ENCODE measurements at places on chromosomes 11 and 22. TPM values are rescaled to one million over a fixed set of nuclear protein-coding genes. Genes with fewer than 3 reads are reported as not detected.

The PTPN5 gene
- total RNA-seq = 4.8 TPM

GRCh38 chr11:105179542-105180278, 40.1 kb upstream of the CARD18 start:
- no peak for DNase-seq

The DLG2 gene
- 9.8 TPM for total RNA-seq

GRCh38 chr11:94664346-94664745, 97.2 kb downstream of the PIWIL4 start:
- DNase-seq = no peak

DNA sequence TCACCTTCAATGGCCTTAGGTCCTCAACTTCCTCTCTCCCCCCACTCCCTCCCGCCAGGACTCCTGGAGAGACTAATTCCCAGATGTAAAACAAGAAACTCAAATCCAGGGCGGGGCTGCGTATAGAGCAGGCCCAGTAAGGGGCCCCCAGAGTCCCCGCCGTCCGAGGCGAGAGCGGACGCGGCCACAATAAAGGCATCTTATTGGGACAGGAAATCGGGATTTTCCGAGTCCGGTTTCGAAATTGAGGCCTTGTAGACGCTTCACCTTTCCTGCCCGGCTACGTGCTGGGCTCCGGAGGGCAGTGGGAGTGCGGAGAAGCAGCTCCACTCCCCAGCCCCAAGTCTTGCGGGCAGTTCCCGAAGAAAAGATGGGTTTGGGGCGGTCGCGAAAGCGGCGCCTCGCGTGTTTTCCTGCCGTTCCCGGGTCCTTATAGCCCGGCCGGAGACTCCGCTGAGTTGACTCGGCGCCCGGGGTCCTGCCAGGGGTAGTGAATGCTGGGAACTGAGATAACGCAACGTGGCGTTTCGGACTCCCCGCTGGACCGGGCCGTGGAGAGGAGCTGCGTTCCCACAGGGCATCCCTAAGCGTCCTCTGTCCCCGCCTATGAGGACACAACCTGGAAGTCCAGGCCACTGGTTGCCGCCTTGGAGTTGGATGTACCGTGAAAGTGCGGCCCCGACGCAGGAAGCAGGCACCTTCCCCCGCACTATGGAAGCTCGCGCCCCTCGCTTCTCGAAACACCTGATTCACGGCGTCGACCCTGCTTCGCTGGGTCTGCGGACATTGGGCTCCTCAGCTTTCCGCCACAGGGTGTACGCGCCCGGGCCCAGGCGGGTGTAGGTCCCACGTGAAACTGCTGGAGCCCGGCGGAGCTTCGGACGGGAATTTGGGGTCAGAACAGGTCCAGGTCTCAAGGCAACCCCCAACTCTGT, 4.8 kb upstream of the CHRM1 start:
- no peak for DNase-seq

DNA sequence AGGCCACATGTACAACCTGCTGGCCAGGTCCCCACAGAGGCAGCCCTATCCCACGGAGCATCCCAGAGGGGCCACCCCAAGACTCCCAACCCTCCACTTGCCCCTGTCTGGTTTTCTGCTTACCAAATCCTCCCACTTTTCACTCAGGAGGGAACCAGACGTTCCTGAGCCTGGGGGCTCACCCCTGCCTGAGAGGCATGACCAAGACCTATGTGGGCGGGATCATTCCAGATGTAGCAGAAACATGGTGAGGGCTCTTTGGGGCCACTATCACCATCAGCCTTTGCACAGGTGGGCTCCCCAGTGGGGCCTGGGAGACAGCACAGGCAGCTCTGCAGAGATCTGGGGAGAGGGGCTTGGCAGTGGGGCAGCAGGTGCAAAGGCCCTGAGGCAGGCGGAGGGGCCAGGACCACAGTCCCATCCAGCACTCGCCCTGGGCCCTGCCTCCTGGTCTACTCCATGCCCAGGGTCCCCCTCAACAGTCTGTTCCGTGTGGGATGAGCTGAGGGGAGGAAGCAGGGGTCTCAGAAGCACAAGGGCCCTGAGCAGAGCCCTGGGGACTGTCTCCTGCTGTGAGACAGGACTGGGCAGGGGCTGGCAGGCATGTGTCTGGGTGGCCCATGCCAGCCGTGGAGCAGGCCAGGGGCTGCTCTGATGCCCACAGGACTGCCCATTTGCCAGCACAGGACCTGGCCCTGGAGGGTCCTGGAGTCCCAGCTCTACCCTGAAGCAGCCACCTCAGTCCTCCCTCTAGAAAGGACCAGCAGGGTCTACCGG, 9.4 kb downstream of the PIM3 start:
- no peak for DNase-seq

DNA sequence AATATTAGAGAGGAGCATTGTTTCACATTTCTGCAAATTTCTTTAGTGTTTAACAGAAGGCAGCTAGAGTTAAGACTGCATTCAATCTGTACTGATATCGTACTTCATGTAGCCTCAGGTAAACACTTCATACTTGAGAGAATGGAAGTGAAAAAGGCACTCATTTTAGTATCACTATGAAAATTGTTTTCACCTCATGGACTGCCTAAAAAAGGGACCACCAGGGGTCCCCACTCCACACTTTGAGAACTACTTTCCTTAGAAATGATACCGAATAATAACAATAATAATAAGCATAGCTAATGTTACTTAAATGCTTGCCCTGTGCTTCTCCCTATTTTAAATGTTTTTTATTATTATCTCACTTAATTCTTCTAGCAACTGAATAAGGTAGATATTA, 95.1 kb downstream of the BLID start:
- DNase-seq = no peak

The WNT7B gene
- total RNA-seq = 7.5 TPM

GRCh38 chr22:25690798-25691197, 51.2 kb upstream of the MYO18B start:
- no peak for DNase-seq

- DNase-seq = no peak
Observed at GRCh38 chr11:34585304-34585734, 35.6 kb upstream of the EHF start.

- DNase-seq = no peak
Observed at GRCh38 chr11:122593473-122594420, 61.8 kb upstream of the UBASH3B start.

- no peak for DNase-seq
Observed at GRCh38 chr11:2301631-2302305, at the start of the genes C11orf21 and TSPAN32. Gene C11orf21 (minus strand): TSS chr11:2301918. CDS start chr11:2301808, 110 bp downstream. Gene TSPAN32 (plus strand): TSS chr11:2302013. CDS start chr11:2302150, 137 bp downstream.

- DNase-seq = no peak
Observed at GRCh38 chr11:57155838-57156607, 25.7 kb upstream of the LRRC55 start.

The UPK3A gene
- 12.6 TPM for total RNA-seq

The TRIM49 gene
- total RNA-seq = not detected

- no peak for DNase-seq
Observed at GRCh38 chr22:20577549-20577975, 70.2 kb downstream of the MED15 start.

The SCN4B gene
- 5.6 TPM for total RNA-seq

The POU2AF1 gene
- total RNA-seq = 0.74 TPM

DNA sequence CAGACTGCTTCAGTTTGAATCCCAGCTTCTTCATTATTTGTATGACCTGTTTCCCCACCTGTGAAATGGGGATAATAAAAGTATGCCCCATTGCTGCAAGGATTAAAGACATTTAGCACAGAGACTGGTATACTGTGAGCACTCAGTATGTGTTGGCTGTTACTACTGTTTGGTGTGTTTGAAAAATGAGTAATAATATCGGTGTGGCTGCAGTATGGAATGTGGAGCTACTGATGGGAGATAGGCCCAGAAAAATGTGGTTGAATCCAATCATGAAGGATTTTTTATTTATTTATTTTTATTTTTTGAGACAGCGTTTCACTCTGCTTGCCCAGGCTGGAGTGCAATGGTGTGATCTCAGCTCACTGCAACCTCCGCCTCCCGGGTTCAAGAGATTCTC, 9.1 kb upstream of the C1QTNF4 start:
- DNase-seq = no peak

The SAMM50 gene
- 43.2 TPM for total RNA-seq

DNA sequence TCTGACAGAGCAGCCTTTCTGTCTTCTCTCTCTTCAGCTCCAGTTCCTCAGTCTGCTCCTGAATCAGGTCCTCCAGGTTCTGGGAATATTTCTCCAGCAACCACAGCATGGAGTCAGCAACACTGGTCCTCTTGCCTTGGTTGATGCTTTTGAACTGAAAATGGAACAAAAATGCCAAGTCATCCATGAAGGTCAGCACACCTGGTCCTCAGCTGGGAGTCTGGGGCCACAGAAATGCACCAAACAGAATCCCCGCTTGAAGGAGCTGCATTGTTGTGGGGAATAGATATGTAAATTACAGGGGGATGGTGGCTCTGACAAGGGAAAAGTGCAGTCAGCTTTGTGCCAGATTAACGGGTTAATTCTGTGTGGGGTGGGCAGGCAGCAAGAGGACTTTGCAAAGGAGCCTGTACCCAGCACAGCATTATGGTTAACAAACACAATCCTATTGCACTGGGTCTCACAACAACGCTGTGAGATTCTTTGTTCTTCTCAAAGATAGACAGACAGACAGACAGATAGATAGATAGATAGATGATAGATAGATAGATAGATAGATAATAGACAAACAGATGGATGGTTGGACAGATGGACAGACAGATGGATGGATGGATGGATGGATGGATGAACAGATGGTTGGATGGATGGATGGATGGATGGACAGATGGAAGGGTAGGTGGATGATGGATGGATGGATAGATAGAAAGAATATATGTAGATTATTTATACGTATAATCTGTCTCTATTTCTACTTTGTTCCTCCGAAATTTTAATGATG, 33.8 kb upstream of the LRRC32 start:
- no peak for DNase-seq

- DNase-seq = no peak
Observed at GRCh38 chr11:104731890-104732289, 166.4 kb downstream of the CASP12 start.

- DNase-seq = no peak
Observed at GRCh38 chr11:126747315-126747714, 253.3 kb downstream of the KIRREL3 start.

- DNase-seq = no peak
Observed at GRCh38 chr11:116736763-116737162, 36.0 kb downstream of the BUD13 start.

DNA sequence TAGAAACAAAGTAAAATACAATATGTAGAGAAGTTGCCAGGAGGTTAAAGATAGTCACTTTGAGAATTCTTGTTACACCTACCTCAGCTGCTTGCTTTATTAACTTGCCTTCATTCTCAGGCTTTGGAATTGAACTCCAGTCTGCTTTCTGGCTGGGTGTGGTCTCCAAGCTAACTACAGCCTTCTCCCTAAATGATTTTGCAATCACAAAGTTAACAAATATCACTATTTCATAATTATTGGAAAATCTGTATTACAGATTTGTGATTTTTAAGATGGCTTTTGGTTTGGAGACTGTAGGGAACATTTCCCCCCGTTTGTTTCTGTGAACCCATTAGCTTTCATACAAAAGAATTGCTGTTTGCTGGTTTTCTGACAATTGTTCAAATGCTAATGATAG, 2.2 kb downstream of the PLAAT5 start:
- DNase-seq = no peak

DNA sequence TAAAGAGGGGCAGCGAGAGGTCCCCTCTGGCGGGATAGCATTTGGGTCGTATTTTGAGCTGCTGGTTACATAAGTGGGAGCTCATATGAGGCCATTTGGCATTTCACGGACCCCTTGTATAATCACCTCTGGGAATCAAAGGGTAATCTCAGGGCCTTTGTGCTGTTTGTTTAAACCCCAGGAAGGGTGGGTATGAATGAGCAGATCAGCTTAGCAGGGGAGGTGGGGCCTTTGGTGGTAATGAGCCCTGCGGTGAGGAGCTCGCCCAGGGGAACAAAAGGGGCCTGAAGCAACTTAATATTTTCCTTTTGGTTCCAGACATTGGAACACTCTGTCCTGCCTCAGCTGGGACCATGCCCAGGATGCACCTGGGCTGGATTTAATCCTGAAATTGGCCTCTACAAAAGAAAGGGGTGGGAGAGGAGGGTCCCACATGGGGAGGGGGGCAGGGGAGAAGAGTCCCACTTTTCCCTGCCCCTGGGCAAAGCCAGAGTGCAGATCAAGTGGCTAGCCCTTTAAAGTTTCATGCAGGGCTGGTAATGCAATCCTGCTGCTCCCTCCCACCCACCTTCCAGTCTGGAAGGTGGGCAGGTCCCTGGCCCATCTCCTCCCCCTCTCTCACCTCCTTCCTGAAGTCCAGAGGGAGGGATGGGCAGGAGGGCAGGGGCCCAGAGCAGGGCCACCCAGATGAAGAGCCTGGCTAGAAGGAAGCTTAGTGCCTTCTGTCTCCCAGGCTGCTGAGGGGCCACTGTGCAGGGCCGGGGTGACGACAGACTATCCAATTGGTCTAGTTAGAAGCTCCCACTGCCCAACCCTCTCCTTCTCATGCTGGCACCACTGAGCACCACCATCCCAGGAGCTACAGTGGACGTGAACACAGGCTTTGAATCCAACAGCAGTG, 10.5 kb downstream of the TSKU start:
- DNase-seq = no peak

- DNase-seq = no peak
Observed at GRCh38 chr11:113546757-113547507, 71.7 kb upstream of the DRD2 start.

DNA sequence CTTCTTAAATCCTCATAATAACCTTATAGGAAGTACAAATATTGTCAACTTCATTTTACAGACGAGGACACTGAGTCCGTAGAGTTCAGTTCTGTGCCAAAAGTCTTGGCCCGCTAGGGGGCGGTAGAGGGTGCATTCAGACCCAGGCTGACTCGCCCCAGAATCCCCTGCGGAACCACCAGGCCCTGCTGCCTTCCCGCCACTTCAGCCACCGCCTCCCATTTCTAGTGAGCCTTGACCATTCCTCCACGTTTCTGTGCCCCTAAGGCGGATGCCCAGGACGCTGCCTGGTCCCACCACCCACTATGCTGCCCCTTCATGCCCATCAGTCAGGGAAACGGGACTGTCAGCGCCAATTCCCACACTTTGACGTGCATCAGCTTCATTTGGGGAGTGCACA, 19.1 kb downstream of the SYT13 start:
- DNase-seq = no peak

The PHF21A gene
- total RNA-seq = 48.0 TPM

GRCh38 chr11:84947970-84948580, 679.1 kb downstream of the DLG2 start:
- DNase-seq = no peak

Data from prostate gland (tissue), 2 donors.